ENCODE measurements at places on chromosomes 6 and 20. TPM values are rescaled to one million over a fixed set of nuclear protein-coding genes. Genes with fewer than 3 reads are reported as not detected.

SLC26A8 gene
- polyA plus RNA-seq = 0.47 TPM

MRPL18 gene
- polyA plus RNA-seq = 55.6 TPM

GPR63 gene
- 4.9 TPM for polyA plus RNA-seq

CST2 gene
- not detected for polyA plus RNA-seq

SMPDL3A gene
- 13.7 TPM for polyA plus RNA-seq

CD109 gene
- 15.2 TPM for polyA plus RNA-seq
